ENCODE measurements at places on chromosomes 4 and X.

- no peak for DNase-seq
Measured at GRCh38 chrX:48490661-48491060, 14.7 kb downstream of the FTSJ1 start.

DNA sequence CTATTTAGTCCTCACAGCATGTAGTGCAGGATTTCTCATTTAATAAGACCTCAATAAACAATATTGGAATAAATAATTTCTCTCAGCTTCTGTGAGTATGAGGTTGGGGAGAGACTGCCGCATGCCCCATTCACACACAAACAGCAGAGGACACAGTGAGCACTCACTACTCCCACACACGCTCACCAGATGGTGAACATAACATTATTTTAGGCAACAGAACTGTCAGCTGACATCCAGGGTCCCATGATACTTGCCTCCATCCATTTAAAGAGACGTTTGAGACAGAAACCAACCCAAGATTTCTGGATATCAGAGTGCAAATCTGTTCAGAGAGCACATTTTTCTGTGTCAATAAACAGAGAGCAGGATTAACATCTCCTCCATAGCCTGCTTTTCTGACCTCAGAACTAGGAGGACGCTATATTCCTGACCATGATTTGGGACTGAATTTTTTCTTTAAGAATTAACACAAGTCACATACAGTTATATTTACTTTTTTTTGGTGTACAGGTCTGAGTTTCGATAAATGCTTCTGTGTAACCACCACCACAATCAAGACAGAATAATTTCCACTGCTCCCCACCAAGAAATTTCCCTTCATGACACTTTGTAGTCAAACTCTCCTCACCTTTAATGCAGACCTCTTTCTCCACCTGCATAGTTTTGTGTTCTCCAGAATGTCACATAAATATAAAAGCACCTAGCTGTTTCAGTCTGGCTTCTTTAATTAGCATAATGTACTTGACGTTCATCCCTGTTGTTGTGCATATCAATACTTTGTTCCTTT, 16.7 kb downstream of the GPRIN3 start:
- DNase-seq: no peak

DNA sequence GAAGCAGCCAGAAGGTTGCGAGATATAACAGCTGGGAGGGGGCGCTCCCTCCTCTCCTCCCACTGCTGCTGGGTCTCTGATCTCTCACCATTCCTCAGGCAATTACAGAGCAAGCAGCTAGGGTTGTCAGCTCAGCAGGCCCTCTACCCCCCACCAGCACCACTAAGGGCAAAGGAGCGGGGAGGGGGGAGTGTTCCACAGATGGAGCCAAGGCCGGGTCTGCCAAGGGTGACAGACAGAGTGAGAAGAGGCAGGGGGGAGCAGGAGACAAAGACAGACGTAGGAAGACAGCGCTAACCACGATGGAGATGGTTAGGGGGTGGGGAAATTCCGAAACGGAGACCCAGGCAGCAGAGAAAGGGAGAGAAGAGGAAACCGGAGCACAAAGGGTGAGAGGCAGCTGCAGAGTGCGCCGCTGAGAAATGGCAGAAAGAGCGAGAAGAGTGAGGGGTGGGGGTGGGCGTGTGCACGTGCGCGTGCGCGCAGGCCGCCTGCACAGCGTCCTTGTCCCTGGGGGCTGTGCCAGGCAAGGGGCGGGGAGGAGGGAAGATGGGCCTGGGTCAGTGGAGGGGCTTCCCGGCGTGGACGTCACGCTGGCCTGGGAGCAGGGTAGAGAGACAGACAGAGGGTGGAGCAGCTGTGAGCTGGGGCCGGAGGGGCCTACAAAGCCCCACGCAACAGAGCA, 6.9 kb downstream of the L1CAM start:
- DNase-seq: no peak

DNA sequence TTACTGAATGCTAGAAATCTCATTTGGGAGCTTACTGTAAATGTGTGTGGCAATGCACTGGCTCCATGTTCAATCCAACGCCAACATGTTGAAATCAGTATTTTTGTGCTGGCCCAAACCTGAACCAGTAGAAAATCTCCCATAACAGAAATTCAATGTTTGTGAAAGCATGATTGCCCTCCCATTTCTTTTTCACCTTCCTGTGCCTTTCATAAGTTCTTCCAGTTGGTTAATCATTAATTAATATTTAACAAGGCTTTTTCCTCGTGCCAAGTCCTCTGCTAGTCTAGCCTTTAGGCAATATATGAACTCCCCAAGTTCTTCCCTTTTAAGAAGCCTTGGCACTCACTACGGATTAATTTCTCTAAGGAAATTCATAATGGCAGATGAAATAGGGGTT, 1.3 kb upstream of the PLS3 start:
- DNase-seq: no peak

- DNase-seq: no peak
Measured at GRCh38 chr4:170497689-170498088, 407.9 kb upstream of the AADAT start.

DNA sequence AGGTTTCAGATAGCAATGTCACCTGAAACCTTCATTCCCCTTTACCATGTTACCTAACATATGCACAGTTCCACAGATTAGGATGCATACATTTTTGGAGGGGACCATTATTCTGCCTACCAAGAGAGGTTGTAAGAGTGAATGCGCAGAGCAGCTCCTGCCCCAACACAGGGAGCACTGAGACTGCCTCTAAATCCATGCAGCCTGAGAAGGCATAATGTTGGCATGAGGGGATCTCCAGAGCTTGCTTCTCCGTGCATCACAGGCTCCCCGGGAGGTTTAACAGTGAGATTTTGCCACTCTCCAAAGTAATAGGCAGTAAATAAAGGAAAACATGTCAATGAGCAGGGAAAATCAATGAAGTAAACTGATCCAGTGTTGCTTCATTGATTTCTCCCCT, 410.8 kb downstream of the PCDH7 start:
- no peak for DNase-seq

GRCh38 chrX:136822337-136823095, 41.8 kb upstream of the ARHGEF6 start:
- DNase-seq: no peak

GRCh38 chr4:107993969-107994368, 4.3 kb downstream of the HADH start:
- no peak for DNase-seq

GRCh38 chr4:121877041-121877773, 6.9 kb upstream of the BBS7 start:
- DNase-seq: no peak

GRCh38 chrX:110403441-110404238, 45.0 kb downstream of the RTL9 start:
- DNase-seq: no peak

DNA sequence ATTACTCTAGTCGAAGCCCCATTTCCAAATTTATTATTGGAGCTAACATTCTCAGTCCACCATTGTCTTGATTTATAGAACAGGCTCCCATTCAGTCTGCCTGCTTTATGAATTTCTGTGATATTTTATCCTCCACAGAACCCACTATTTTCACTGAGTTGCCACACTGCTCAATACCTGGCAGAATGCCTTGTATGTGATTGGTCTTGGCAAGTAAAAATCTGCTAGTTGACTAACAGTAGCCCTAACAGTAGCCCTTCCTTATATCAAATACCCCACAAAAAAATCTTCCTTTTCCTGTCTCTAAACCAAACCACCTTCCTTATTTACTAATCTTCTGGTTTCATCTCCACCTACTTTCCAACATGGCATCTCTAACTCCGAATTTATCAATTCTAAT, 82.6 kb downstream of the CHM start:
- no peak for DNase-seq

GRCh38 chr4:36824682-36825081, 419.9 kb upstream of the NWD2 start:
- no peak for DNase-seq

DNA sequence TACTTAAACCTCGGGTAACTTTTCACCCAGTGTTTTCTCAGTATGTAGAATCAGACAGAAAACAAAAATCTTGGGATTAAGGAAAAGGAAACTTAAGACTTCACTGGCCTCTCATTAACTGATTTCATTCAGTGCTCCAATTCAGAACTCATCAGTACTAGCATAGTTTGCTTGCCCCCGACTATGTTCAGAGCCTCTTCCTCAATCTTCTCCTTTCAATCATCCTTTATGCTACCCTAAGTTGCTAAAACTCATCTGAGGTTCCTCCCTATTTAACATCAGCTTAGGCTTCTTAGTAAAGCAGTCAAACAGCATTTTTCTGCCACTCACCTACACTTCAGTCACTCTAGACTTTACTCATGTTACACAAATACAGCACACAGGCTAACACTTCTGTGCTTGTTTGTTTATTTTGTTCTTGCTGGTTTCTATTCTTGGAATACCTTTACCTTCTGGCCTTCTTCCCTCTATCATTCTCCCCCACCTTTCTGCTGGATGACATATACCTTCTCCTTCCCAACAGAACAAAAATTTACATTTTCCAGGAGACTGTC, 163.0 kb upstream of the TLL1 start:
- DNase-seq: no peak

- no peak for DNase-seq
Measured at GRCh38 chr4:2337131-2337723, 75.3 kb upstream of the MXD4 start.

GRCh38 chr4:1721666-1722550, 587 bp downstream of the TACC3 start:
- no peak for DNase-seq
